ENCODE measurements at places on chromosomes 11 and 22. TPM values are rescaled to one million over a fixed set of nuclear protein-coding genes. Genes with fewer than 3 reads are reported as not detected.

The SMTNL1 gene
- total RNA-seq, result not detected

GRCh38 chr11:18775492-18776292 is 15.9 kb downstream of the PTPN5 start:
- peak; percentile 82 for DNase-seq

The RTN4RL2 gene
- total RNA-seq, result 1.1 TPM

GRCh38 chr11:10659339-10660216 is 34.0 kb downstream of the IRAG1 start:
- DNase-seq, result peak; percentile 9

DNA sequence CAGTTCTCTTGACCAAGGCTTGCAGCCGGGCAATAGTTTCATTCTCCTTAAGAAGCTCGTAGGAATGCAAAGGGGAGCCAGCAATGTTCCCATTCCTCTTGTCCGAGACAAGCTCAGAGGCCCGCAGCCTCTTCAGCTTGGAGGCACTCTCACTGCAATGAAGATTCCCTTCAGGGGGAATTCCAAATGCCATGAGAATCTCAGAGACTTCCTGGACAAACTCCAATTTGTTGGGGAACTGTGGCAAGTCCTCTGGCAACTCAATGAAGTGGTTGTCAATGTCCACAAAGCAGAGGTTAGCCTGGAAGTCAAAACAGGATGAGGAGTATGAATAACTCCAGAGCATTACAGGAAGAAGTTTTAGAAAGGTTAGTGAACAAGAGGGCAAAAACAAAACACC is 84.4 kb downstream of the DENND5A start:
- peak; percentile 62 for DNase-seq

DNA sequence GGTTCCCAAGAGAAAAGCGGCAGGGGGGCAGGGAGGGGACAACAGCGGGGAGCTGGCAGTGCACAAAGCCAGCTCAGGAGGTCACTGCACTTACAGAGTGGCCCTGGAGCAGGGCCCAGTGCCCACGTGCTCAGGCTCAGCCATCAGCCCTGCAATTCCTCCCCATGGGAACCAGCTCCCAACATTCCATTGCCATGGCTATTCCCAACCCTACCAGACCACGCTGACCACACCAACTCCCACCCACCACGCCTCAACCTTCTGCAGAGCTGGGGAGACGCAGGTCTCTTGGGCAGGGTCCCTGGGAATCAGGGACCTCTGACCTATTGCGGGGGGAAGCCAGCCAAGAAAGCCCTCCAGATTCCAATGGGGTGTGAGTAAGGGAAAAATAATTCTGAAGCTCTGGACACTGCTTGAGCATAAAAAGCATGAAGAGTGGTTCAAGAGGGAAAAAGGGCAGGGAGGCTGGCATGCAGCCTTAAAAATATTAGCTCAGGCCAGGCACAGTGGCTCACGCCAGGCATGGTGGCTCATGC is 38.3 kb upstream of the TFIP11 start:
- DNase-seq, result no peak

DNA sequence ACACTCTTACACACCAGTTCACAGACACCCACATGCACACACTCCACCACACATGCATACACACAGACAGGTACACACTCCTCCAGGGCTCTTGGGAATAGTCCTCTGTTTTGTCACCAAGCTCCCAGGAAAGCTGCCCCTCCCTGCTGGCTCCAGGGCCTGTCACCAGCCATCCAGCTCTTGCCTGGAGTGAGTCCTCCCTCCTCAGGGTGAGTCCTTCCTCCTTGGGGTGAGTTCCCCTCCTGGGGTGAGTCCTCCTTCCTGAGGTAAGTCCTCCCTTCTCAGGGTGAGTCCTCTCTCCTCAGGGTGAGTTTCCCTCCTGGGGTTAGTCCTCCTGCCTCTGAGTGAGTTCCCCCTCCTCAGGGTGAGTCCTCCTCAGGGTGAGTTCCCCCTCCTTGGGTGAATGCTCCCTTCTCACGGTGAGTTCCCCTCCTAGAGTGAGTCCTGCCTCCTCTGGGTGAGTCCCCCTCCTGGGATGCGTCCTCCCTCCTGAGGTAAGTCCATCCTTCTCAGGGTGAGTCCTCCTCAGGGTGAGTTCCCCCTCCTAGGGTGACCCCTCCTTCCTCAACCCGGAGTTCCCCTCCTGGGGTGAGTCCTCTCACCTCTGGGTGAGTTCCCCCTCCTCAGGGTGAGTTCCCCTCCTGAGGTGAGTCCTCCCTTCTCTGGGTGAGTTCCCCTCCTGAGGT is 100.6 kb upstream of the FGF3 start:
- DNase-seq, result no peak

- no peak for DNase-seq
Observed at GRCh38 chr22:50506611-50507420, 686 bp downstream of the LMF2 start.

DNA sequence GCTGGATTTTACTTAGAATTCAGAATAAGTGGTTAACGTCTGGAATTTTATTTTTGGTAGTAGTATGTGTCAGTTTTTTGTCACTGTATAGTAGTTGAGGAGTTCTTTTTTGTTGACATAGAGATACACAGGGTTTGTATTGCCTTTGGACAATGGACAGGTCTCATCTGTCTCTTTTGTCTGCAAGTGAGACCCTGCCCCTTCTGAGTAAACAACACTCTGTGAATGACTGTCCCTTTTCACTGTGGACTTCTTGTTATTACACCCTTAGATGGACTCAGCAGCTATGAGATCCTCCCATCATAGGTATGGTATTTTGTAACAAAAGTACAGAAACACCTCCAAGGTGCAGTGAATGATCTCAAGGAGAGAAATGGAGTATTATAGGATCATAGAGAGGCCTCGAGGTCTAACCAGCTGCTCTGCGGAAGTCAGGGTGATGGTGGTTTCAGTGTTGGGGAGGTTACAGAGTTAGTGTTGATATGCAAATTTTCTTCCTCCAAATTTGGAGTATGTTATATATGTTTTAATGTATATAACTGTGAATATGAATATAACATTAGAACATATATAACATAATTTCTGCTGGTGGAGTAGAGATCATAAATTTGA is 7.8 kb downstream of the PPP6R3 start:
- DNase-seq, result no peak

DNA sequence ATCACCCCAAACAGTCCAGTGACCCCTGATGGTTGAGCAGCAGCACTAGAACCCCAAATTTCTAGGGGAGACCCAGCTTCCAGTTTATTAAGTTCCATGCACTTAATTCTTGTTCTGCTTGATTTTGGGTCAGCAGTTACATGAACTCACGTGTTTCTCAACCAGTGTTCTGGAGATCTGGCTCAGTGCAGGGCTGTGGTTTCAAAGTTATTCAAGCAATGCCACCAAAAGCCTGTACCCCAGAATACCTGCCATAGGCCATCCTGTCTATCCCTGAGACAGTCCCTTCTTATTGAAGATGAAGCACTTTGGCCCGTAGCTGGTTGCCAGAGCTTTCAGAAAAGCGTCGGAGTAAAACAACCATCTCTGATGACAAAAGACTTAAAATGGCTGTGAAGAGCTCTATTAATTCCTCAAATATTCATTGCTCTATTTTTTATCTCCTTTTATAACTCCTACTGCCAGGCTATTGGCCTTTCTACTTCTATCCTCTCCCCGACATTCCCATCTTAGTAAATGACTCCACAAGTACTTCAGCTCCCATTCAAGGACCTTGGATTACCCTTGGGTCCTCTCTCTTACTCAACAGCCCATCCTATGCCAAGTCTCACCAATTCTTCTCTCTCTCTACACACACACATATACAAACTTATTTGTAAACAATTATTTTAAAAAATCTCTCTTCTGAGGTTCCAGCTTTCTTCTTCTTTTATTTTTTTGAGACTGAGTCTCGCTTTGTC is 18.0 kb upstream of the VPREB1 start:
- DNase-seq, result no peak

- DNase-seq, result peak; percentile 2
Observed at GRCh38 chr11:77322506-77322905, 21.0 kb upstream of the GDPD4 start.

GRCh38 chr22:23533328-23533762 is 46.7 kb downstream of the IGLL1 start:
- peak; percentile 66 for DNase-seq

DNA sequence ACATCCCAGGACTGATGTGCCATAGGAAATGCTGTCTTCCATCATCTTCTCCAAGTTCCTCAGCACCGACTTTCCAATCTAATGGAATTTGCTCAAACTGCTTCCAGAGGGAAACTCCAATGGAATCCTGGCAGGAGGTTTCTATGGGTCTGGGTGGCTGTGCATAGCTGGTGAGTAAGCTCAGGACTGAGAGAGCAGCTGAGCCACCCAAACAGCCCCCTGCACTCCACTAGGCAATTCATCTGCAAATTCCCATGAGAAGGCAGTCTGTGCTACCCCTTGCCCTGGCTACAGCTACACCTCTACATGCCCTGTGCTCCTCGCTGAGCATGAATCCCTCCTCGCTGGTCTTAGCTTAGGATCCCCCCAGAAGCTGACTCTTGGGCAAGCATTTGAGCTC is 127.9 kb upstream of the CSNK2A3 start:
- DNase-seq, result no peak

The VWCE gene
- 0.45 TPM for total RNA-seq

The UBQLNL gene
- total RNA-seq, result not detected

DNA sequence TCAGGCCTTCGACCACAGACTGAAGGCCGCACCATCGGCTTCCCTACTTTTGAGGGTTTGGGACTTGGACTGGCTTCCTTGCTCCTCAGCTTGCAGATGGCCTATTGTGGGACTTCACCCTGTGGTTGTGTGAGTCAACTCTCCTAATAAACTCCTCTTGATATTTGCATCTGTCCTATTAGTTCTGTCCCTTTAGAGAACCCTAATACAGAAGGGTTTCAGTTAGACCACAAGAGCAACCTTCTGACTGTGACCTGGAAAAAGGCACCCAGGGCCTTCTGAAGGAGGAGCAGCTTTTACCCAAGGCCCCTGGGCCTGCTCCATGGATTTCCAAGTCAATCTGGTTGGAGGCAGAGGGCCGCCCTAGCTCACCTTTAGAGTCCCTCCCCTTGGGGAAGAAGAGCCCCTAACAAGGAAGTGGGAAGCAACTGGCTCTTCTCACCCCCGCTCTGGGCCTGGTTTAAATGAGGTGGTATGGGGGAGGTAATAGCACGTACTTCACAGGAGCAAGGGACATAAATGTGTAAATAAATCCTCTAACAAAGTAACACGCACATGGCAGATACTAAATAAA is 11.2 kb upstream of the CHST1 start:
- DNase-seq, result no peak

DNA sequence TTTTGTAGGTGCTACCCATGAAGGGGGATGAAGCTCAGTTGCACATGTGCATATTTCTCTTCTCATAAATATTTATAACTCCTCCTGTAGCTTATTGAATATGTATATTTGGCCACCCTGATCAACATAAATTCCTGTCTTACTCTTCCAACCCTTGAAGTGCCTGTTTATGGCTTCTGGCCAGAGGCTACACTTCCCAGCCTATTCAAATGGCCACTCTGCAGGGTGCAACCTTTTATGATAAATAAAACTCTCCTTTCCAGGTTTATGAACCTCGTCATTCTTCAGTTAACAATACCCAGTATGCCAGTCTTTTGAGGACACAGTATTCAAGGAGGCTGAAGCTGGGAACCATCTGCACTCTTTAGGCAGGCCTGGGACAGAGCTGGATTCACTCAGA is 2.6 kb upstream of the RTL6 start:
- no peak for DNase-seq

The OTOG gene
- not detected for total RNA-seq

DNA sequence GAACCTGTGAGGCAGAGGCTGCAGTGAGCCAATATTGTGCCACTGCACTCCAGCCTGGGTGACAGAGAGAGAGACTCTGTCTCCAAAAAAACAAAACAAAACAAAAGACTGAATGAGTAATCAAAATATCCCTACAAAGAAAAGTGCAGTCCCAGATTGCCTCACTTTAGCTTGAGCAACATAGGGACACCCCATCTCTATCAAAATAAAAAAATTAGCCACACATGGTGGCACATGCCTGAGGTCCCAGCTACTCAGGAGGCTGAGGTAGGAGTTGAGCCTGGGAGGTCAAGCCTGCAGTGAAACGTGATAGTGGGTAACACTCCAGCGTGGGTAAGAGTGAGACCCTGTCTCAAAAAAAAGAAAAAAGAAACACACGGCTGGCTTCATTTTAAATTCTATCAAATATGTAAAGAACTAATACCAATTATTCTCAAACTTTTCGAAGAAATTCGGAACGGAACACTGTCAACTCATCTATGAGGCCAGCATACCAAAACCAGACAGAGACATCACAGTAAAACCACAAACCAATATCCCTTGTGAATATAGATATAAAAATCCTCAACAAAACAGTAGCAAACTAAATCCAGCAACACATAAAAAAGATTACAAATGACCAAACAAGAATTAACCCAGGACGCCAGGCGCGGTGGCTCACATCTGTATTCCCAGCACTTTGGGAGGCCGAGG is 12.9 kb downstream of the CHEK2 start:
- no peak for DNase-seq
